ENCODE measurements at places on chromosomes 16 and 17. TPM values are rescaled to one million over a fixed set of nuclear protein-coding genes. Genes with fewer than 3 reads are reported as not detected.

The PRSS53 gene
- total RNA-seq = 2.7 TPM

The SPECC1 gene
- 43.2 TPM for total RNA-seq

The HIGD1B gene
- not detected for total RNA-seq

The ZSWIM7 gene
- total RNA-seq = 49.5 TPM

The ABCA9 gene
- total RNA-seq = not detected

The TAC4 gene
- not detected for total RNA-seq

All from A549 treated with Mapracorat at 1 μM for 4 hours (cell line).